ENCODE measurements at places on chromosomes 6 and 20.

GRCh38 chr6:55499591-55499990 is 79.4 kb downstream of the HMGCLL1 start:
- no peak for DNase-seq

- peak; percentile 93 for DNase-seq
Observed at GRCh38 chr6:85403331-85404015, 46.4 kb upstream of the NT5E start.

DNA sequence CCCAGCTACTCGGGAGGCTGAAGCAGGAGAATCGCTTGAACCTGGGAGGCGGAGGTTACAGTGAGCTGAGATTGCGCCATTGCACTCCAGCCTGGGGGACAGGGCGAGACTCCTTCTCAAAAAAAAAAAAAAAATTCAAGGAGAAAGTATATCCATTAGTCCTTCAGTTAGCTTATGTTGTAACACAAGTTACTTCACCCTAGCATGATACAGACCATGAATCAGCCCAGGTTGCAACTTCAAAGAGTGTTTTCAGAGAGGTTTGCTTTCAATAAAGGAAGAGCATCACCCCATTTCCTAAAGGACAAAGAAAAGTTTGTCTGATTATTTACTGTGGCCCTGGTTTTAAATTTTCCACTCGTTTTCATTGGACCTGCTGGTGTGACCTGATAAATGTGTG is 73.0 kb downstream of the SERAC1 start:
- no peak for DNase-seq

DNA sequence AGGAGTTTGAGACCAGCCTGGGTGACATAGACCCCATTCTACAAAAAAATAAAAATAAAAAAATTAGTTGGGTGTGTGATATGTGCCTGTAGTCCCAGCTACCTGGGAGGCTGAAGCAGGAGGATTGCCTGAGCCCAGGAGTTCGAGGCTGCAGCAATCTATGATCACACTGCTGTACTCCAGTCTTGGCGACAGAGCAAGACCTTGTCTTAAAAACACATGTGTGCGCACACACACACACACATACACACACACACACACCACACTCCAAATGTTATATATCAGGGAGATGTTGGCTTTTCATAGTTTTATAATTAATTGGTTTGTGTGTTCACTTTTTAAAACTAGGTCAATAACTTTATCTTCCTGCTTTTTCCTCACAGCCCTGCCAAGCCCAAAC is 110.5 kb downstream of the RTN4IP1 start:
- no peak for DNase-seq

DNA sequence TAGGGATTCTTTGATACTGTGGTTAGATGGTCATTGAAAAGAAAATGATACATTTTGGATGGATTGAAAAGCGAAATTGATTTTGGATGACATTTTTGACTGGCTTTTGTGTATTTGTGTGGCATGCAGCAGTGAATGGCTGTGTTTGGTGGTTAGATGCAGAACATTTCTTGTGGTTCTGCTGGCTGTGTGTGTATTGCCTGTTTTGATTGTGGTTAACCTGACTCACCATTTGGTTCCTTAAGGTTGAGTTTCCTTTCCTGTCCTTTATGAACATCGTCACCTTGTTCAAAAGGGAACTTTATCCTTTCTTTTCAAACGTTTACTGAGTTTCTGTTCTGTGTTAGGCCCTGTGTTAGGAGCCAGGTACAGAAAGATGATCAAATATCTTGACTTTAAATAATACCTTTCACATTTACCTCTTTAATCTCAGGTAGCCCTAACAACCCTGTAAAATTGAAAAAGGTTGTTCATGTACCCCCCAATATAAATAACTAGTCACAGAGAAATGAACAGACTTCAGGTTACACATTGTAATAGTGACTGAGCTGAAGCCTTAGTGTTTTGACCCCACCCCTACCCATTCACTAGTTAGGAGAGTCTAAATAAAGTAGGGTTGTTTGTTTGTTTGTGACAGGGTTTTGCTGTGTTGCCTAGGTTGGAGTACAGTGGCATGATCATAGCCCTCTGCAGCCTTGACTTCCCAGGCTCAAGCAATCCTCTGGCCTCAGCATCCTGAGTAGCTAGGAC is 23.8 kb downstream of the ANKS1A start:
- peak; percentile 73 for DNase-seq
